ENCODE measurements at places on chromosomes 5 and 9.
A peak's percentile ranks its signal among the peaks of the same experiment; 100 is the strongest.

GRCh38 chr9:121509180-121509579 lies 9.5 kb upstream of the GGTA1 start:
- DNase-seq, result peak; percentile 56

DNA sequence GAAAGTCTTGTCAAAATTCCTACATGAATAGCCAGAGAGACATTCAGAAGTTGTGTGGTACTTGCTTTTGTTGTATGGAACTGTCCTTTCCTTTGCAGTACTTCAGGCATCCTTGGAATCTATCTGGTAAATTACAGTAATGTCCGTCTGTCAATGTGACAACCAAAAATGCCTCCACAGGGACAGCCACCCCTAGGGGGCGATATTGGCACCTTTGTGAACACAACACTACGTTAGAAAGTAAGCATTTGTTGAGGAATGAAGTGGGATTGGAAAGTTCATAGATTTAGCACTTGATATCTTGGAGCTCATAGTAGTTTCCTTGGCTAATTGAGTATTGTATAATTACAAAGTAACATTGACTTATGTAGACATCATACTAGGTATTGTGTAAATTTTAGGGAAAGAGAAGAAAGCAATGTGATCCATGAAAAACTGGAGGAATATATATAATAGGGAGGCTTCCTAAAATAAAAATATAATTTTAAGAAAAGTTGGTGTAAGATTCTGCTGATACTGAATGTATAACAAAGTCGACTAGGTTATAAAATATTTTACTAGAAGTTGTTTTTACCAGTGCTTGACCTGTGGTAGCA lies 32.7 kb downstream of the TMEFF1 start:
- peak; percentile 59 for DNase-seq

DNA sequence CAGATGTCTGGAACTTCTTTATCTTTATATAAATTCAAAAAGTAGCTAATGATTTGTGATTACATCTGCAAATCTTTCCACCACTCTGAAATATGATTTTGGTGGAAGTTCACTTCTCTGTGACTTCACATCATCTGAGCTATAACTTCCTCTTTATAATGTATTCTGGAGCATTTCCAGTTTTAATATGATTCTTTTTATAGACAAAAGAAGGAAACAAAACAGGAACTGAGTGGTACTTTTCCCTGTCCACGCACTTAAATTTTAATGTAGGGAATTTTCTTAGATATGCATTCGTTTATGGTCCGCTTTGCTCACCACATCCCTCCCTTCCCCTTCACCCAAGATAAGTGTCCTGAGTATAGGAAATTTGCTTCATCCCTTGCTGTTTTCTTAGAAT lies 333.5 kb downstream of the CHSY3 start:
- DNase-seq, result no peak

DNA sequence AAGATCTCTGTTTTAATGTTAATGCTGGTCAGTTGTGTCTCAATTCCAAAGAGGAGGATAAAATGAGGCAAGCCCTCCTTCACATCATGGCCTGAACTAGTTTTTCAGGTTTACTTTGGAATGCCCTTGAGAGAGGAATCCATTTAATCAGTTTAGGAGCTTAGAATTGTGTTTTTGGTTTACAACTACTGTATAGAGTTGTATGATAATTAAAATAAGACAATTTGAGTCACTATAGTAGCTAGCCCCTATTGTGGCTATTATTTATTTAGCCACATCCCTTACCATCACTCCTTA lies 107.8 kb upstream of the PRLR start:
- no peak for DNase-seq

- DNase-seq, result no peak
Measured at GRCh38 chr5:64653766-64654560, 36.3 kb upstream of the SHISAL2B start.

- peak; percentile 30 for DNase-seq
Measured at GRCh38 chr9:21155501-21155900, 11.0 kb downstream of the IFNA21 start.

DNA sequence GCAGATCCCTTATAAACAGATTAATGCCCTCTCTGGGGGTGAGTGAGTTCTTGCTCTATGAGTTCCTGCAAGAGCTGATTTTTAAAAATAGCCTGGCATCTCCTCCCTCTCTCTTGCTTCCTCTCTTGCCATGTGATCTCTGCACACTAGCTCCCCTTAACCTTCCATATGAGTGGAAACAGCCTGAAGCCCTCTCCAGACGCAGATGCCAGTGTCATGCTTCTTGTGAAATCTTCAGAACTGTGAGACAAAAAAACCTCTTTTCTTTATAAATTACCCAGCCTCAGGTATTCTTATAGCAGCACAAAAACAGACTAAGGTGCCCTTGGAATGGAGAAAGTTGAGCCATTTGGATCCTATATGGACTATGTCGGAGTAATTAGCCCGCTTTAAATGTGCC lies 559.7 kb upstream of the CYLC2 start:
- DNase-seq, result no peak

GRCh38 chr5:125139590-125139989 lies 393.2 kb upstream of the ZNF608 start:
- DNase-seq, result no peak

Data from fibroblast of skin of back (primary cell).